ENCODE measurements at places on chromosomes 1 and 21.

GRCh38 chr21:43733529-43734071 lies 14.7 kb downstream of the PDXK start:
- peaks cover 34% of the 10 kb centered on the region for H3K36me3 ChIP-seq
- no peaks in the 10 kb centered on the region for H3K27me3 ChIP-seq
- H3K4me1 ChIP-seq: peaks cover 81% of the 10 kb centered on the region

GRCh38 chr1:16385659-16386453 lies 18.8 kb downstream of the SZRD1 start:
- H3K27ac ChIP-seq: no peak overlapping the region
- no peak for DNase-seq
- H3K4me3 ChIP-seq: no peak overlapping the region
- H3K4me1 ChIP-seq: peaks cover 12% of the 10 kb centered on the region
- peaks cover 9% of the 10 kb centered on the region for H3K36me3 ChIP-seq

GRCh38 chr1:157249326-157249725 lies 111.1 kb upstream of the ETV3 start:
- H3K27ac ChIP-seq: no peak overlapping the region
- no peak overlapping the region for H3K4me3 ChIP-seq
- peaks cover 3% of the 10 kb centered on the region for H3K4me1 ChIP-seq
- no peaks in the 10 kb centered on the region for H3K36me3 ChIP-seq

- no peaks in the 10 kb centered on the region for H3K36me3 ChIP-seq
- H3K27ac ChIP-seq: peak overlapping the region; percentile 68
- peaks cover 11% of the 10 kb centered on the region for H3K4me1 ChIP-seq
Observed at GRCh38 chr1:10730985-10731384, 65.5 kb downstream of the CASZ1 start.

DNA sequence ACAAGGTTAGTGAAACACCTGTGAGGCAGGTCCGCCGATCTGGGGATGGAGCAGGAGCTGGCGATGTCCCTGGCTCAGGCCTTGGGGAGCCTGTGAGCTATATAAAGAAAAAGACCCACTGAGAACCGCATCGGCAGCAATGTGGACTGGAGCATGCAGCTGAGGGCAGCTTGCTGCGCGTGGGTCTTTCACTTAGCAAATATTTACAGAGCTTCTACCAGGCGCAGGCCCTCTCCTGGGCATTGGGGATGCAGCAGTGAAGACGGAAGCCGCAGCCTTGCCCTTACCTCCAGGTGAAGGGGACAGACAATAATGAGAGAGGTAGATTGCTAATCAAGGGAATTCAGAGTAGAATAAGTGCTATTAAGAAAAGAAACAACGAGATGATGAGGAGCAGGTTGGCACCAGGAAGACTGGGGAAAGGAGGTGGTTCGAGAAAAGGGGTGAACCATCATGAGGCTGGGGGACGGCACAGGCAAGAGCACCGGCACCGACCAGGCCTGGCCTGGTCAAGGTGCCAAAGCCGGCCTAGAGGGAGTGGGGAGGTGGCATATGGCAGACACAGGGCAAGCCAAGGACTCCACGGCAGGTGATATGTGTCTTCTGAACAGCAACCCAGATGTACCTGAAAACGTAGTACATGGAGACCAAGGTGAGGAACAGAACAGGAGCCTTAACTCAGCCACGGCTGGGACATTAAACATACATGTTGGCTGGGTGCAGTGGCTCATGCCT lies 60.7 kb upstream of the PAX7 start:
- no peaks in the 10 kb centered on the region for H3K36me3 ChIP-seq
- H3K4me3 ChIP-seq: no peak overlapping the region
- H3K4me1 ChIP-seq: no peaks in the 10 kb centered on the region
- no peak for DNase-seq
- no peak overlapping the region for H3K27ac ChIP-seq
